Stimulated activated CD4-positive, alpha-beta T cell treated with anti-CD3 and anti-CD28 coated beads, Interleukin-4, amount 100 ng/mL, for 48 hours (primary cell): ENCODE measurements at places on chromosomes 11 and 22.

DNA sequence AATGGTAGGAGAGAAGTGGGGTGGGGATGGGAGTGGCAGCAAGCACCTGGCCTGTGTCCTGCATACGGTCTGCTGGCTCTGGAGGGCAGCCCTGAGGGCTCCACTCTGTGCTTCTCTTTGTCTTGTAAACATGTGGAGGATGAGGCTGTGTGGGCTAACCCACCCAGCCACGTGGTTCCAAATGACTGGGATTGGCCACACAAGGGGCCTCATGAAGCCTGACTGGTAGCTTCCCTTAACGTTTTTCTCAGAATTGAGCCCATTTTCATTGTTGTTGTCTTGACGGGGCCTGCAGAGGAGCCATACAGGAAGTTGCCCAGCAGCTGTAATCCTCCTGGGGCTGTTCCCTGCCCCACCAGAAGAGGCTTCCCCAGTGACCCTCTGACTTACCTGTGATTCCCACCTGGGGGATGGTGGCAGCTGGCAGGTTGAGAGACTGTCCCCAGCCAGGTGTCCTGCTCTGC lies 18.0 kb downstream of the DERL3 start:
- no peak for DNase-seq

GRCh38 chr11:120931057-120931779 lies 92.7 kb upstream of the TBCEL start:
- no peak for DNase-seq

DNA sequence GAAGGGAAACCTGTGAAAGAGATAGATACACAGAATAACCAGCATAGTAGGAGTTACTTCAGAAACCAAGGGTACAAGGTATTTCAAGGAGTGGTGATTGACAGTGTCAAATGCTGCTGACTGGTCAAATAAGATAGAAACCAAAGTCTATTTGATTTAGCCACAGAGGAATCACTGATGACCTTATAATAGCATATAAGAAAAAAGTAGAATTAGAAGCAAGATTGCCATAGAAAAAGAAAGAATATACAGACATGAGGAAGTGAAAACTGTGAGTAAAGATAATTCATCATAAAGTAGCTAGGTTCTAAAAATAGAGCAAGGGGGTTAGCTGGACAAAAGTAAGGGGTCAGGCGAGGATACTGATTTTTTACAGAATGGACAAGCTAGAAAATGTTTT lies 14.2 kb downstream of the ZBTB44 start:
- no peak for DNase-seq

- no peak for DNase-seq
These were observed 76.3 kb upstream of the TMEM45B start for GRCh38 chr11:129739339-129739738.

GRCh38 chr22:37925330-37925729 lies 19.2 kb downstream of the MICALL1 start:
- DNase-seq: no peak

DNA sequence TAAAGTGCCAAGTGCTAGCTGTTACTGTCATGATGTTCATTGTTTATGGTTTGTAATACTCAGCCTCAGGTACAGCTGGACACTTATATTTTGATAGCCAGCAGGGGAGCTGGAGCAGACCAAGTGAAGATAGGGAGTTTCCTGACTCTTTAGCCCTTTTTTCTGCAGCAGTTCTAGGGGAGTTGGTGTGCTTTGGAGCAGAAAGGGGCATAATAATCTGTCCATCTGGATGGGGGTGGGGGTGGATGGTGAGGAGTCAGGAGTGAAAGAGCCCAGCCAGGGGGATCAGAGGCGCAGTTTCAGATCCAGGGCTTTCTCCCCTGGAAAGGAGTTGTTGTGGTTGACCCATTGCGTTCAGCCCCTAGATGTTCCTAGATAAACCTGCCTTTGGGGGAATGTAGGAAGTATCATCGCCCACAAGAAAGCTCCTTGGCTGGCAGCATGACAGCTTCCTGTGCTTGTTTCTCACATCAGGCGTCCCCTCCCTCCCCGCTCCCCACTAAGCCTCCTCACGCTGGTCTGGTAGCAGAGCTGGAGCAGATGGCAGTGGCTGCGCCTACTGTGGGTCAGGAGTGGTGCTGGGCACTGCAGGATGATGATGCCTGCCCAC lies 41.9 kb downstream of the MED15 start:
- no peak for DNase-seq

DNA sequence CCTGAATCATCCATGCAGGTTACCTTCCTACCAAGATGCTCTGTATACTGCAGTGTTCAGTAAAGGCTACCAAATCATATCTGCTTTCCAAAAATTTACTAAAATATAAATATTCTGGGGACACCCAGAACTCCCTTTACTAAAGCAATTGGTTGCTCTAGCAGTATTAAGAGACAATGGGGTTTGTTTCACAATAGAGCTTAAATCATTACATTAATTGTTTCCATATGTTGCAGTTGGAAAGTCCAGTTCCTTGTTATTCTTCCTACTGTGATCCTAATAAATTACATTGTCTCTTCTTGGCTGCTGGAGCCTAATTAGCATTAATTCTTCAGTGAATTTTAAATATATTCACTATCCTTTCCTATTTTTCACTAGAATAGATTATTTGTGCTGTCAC lies 316.0 kb upstream of the MTNR1B start:
- DNase-seq: no peak

DNA sequence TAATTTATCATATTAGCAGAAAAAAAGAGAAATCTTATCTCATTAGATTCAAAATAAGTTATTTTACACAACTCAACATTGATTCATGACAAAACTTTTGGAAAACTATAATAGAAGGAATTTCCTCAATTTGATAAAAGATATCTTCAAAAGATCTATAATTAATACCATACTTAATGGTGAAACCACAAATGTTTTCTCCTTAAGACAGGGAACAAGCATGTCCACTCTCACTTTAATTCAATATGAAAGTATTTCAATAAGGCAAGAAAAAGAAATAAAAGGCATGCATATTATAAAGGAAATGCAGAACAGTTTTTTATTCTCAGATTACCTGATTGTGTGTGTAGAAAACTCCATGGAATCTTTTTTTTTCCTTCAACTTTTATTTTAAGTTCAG lies 23.6 kb downstream of the MTNR1B start:
- no peak for DNase-seq

DNA sequence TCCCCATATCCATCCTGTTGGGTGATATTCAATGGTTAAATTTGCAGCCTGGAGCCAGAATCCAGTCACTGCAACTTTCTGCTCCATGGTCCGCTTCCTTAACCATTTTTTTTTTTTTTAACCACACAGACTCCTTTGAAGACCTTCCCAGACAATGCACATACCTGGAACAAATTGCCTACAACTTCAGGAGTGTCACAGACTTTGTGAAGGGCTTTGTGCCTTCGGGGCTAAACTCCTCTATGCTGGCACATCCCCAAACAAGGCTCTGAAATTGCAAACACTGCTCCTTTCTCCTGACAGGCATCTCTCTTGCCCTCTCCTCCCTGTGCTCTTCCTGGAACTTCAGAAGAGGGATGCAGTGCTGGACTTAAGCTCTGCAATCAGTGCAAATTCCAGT lies 40.6 kb downstream of the TENM4 start:
- DNase-seq: no peak

- DNase-seq: no peak
These were observed 1371.2 kb downstream of the BRD1 start for GRCh38 chr22:48456449-48456848.
